ENCODE measurements at places on chromosomes 1 and 21. TPM values are rescaled to one million over a fixed set of nuclear protein-coding genes. Genes with fewer than 3 reads are reported as not detected.

The PDE9A gene
- total RNA-seq, result not detected

The WDR64 gene
- total RNA-seq, result not detected

The GNAT2 gene
- total RNA-seq, result 0.13 TPM

The PDC gene
- not detected for total RNA-seq

The SARS1 gene
- total RNA-seq, result 210 TPM

The RXFP4 gene
- not detected for total RNA-seq

The SH2D5 gene
- 0.80 TPM for total RNA-seq

All from thoracic aorta endothelial cell (primary cell).